ENCODE measurements at places on chromosomes 2 and 18. TPM values are rescaled to one million over a fixed set of nuclear protein-coding genes. Genes with fewer than 3 reads are reported as not detected.

DNA sequence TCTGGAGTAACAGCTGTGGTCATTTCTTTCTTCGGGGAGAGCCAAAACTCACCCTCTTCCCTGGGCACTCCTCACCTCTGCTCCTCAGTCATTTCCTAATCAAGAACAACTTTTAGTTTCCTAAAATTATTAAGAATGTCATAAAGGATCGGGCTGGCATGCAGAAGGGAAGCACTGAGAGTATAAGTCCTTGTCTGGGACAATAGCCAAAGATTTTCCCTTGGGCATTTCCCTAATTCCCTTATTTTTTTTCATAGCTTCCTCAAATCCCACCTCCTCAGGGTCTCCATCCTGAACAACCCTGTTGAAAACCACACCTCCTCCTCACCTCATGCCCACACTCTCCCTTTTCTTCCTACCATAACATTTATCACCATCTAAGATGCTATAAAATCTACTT is 115.0 kb downstream of the MREG start:
- DNase-seq: no peak

- no peak for DNase-seq
These were observed 43.3 kb downstream of the SERTAD2 start for GRCh38 chr2:64610316-64610855.

- DNase-seq: no peak
These were observed 193.4 kb downstream of the CCDC102B start for GRCh38 chr18:68991286-68991685.

DNA sequence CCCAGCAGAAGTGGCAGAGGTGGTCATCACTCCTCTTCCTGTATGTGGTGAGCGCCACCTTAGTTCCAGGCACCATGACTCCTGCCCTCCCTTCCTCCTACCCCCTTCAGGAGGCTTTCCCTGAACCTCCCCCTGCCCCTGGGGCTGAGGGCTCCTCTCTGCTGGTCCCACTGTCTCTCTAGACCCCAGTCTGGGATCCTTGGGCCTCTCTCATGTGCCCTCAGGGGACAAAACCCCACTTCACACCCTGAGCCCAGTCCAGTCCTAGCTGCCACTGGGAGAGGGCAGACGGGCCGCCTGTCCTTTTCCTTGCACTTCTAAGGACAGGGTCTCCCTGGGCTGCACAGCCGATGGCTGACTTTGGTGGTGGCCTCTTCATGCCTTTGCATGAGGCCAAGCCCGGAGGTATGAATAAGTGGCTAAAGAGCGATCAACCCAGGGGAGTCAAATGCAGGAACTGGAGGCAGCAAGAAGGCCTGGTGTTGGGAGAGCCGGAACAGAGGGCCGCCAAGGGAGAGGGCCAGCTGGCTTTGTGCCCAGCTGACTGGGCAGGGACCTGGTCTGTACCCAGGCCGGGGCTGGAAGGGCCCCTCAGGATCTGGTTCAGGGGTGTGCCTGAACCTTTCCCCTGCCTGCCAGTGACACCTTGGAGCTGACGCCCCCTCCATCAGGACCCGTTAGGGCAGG is 29.5 kb downstream of the GLI2 start:
- DNase-seq: no peak

DNA sequence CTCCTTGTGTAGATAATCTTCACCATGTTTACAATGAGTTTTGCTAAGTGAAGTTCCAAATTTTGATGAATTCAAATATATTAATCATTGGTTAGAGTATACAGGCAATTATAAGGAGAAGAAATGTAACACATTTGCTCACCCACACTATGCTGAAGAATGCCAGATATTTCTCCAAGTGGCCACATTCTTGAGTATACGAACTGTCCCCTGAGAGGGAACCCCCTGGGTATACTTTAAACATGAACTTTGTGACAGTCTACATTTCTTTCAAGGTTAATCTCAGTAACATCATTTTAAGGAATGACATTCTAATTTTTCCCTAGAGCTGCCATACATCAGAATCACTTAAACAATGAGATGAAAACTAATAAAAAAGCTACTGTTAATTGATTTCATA is 39.8 kb upstream of the CDKL4 start:
- no peak for DNase-seq

DNA sequence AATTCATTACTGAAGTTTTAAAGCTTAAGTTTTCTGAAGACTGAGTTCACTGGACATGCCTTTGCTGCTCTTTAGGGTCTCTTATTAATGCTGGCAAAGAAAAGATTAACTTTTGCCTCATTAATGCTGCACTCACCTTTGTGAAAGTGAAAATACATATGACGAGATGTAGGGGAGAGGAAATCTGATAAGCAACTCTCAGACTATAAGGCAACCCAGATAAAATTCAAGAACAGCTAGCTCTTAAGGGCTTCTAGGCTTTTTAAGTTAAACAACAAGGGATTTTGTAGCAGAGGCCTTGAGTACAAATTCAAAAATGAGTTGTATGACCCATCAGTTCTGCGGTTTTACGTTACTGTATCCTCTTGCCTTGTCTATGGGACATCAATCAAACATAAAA is 143.7 kb downstream of the USP34 start:
- no peak for DNase-seq

DNA sequence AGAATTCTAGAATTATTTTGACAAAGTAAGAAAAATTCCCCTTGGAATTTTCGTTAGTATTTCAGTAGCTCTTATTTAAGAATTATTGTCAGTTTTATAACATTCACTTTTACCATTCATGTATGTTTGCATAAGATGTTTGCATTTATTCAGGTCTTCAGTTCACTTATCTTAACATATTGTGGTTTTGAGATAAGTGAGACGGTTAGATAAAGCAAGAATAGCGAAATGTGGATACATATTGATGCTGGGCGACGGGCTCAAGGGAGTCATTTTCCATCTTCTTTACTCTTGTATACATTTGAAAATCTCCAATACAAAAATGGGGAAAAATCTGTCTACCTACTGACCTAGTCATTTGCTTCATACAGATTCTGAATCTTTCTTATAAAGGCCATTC is 156.7 kb upstream of the HDAC4 start:
- DNase-seq: no peak

- no peak for DNase-seq
These were observed 153.2 kb downstream of the HDAC4 start for GRCh38 chr2:239247401-239248245.

Gene DSC1
- total RNA-seq: not detected

Gene CCDC74B
- total RNA-seq: 1.6 TPM

Gene DSC3
- total RNA-seq: 4.5 TPM

Gene LRP1B
- not detected for total RNA-seq

Gene TFPI
- 31.0 TPM for total RNA-seq

Data from Caco-2 (cell line).